ENCODE measurements at places on chromosomes 1 and 21.

DNA sequence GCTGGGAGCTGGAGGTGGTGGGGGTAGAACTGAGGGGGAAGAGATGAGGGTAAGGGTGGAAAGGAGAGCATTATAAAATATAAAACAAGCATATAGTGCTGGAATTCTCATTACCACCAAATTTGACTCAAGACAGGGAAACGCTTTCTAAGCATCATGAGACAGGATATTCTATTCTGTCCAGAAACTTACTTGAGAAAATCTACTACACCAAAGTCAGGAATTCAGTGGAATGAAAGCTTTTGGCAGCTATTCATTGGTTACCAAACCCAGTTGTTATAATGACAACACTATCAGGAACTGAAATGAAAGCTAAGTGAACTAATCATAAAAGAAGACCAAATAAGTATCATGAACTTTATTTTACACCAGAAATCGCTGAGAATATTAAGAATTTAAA is 14.5 kb downstream of the AIDA start:
- no peak for DNase-seq

DNA sequence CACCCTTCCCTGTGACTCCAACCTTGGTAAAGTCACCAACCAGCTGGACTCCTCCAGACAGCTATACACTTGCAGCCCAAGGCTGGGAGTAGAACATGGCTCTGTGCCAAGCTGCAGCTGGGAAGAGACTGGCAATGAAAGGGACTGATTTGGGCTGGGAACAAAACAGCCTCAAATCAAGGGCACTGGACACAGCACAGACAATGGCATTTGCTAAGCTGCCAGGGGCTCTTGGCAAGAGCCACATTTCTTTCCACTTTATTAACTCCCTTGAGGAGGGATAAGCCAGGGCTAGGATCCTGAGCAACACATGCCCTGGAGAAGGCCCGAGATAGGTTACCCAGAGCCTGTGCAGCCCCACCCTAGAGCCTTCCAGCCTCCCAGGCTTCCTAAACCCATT is 12.0 kb downstream of the SYT11 start:
- DNase-seq: no peak

DNA sequence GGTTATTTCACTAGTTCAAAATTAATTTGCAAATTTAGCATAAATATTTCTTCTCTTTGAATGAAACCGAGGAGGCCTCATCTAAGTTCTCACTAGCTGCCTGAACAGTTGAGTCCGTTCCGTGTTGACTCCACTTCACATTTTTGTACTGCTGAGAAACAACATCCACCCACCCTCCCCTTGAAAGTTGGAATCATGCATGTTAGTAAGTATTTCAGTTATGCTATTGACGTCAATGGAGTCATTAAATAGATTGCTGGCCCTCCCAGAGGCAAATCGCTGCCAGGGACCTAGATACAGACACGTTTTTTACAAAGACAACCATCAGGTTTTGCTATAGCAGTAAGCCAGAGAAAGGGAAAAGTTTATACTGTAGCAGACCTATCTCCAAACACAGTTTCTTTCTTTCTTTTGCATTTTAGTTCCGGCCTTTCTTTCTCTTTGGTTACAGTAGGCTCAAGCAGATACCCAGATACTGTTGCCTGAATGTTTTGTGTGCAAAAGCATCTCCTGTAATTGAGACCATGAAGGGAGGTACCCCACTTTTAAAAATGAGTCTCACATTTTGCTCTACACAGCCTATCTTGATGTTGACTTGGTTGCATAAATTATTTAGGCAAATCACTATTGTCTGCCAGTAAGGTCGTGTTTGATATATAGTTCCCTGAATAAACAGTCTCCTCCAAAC is 262.6 kb upstream of the SGIP1 start:
- DNase-seq: peak; percentile 67

- DNase-seq: no peak
Observed at GRCh38 chr1:67997746-67998145, 52.7 kb downstream of the DIRAS3 start.

GRCh38 chr1:205422993-205423642 is 1.3 kb upstream of the LEMD1 start:
- no peak for DNase-seq

- DNase-seq: no peak
Observed at GRCh38 chr1:208068407-208068806, 157.5 kb upstream of the CD34 start.

DNA sequence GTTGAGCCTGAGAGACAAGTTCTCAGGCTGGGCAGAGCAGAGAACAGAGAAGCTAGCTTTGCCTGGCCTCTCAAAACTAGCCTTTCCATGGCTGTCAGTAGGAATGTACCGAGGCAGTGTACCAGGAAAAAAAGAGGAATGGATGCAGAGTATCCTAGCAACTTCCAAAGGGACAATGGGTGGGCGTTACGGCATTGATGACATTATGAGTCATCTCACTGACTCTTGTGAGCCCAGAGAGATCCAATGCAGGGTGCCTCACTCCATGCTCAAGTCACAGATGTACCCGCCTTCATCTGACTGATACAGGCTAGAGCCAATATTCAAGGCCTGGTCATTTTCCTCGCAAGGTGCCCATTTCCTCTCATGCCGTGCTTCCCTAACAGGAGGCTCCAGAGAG is 51.4 kb upstream of the C8B start:
- DNase-seq: no peak

DNA sequence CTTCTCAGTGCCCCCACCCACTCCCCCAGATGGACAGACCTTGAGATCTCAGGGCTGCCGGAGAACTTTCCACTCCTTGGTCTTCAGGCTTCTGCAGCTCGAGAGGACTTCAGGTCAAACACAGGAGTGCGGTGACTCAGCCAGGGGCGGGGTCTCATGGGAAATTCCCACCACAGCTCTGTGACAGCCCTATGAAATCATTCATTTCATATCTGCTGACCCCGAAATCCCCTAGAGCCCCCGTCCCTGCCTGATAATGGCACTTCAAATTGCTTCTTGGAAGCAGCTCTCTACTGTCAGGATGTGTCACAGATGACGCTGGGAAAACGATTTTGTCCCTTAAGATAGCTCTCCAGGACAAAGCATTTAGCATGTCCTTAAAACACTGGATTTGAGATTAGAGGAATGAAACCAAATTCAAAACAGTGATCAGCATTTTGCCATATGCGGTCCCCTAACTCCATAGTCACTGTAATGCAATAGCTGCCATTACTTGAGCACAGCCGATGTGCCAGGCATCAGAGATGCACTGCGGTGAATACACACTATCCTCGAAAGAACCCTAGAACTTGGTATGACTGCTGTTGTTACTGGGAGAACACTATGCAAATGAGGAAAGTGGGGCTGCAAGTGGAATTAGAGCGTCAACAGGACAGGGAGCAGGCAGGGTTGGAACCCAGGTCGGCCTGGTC is at the start of gene TNFRSF9:
TSS of gene TNFRSF9 (minus strand) at position 95 of the 692 bp plus-strand sequence. CDS start 845 bp downstream, outside the sequence.
- DNase-seq: peak; percentile 85

DNA sequence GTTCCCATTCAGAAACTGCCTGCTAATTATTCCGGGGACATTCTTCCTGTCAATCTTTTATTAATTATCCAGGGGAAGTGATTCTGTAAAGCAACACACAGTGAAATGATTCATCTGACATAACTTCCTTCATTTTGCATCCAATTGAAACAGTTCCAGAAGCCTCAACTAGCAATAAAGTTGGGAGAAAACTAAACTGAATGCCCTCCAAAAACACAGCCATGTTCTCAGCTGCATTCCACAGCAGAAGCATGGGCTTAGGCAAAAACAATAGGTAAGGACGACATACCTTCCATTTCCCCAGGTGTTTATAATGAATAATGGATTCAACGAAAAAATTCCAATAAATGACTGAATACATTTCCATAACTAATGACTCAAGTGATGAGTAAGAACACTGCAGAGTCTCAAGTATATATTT is 36.9 kb upstream of the TARBP1 start:
- no peak for DNase-seq

DNA sequence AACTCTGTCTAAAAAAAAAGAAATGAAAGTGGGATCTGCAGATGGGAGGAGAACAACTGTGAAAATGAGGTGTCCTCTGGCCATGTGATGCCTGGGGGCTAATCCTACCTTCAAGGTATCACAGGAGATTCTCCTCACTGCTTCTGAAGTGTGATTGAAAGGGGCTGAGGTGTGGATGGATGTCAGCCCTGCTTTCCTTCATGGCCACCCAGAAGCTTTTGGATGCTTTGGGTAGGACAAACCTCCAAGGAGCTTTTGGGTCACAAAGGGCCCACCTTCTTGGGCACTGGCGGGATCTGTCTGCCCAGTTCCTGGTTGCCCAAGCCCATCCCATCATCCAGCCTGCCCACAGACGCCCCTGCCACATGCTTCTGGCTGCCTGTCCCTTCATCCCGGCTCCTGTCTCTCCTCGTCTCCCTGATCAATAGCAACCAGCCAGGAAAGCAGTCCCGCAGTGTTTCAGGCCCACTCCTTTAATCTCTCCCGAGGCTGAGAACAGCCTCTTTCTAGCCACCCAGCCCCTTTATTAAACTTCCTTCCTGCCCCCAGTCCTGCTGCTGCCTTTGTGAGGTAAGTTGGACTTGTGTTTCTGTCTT is 87.2 kb downstream of the MAN1C1 start:
- no peak for DNase-seq

- no peak for DNase-seq
Observed at GRCh38 chr1:28671254-28671780, 2.7 kb downstream of the GMEB1 start.

DNA sequence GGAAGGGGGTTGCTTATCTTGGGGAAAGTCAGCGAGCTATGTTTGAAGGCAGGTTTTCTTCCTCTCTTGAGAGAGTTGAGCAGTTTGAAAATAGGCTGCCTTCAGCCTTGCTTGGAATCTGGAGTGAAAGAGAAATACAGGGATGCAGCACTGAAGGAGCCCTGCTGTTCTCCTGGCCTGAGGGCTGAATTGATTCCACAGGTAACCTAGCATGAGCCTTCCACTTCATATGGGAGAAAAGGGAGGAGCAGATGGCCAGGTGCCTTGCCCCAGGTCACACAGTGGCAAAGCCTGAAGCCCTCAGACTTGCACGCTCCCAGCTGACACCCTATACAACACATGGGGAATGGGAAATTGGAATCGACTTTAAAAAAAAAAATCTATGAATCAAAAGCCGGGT is 88.0 kb upstream of the WLS start:
- DNase-seq: no peak

- no peak for DNase-seq
Observed at GRCh38 chr1:43973981-43974442, 748 bp upstream of the ATP6V0B start.

- no peak for DNase-seq
Observed at GRCh38 chr1:201310986-201311355, 27.7 kb downstream of the PKP1 start.

DNA sequence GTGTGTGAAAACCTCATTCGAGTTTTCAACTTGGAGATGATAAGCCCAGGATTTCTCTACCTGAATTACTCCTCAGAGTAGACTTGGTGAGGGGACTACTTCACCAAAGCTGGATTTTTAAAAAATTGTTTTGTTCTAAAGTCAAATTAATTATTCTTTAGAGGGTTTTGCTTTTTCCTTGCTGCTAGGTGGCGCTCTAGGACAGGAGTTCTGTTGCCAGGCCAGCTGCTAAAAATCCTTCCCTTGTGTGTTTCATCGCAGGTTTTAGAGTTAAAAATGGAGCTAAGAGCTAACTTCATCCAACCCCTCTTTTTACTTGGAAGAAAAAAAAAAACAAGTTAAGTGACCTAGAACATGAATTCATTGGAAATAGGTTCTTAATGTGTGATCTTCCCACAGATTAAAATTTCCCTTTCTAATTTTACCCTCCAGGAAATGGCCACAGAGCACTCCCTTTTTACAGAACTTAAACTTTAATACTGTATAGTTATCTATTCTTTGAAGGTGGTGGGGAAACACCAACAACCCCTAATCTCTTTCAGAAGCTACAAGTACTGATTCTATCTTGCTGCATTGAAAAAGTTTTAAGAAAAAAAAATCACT is 36.7 kb upstream of the FAM163A start:
- peak; percentile 65 for DNase-seq

GRCh38 chr1:2972879-2973575 is 48.2 kb upstream of the ACTRT2 start:
- no peak for DNase-seq

GRCh38 chr1:39787468-39787867 is 1.2 kb downstream of the BMP8B start:
- DNase-seq: no peak

- DNase-seq: no peak
Observed at GRCh38 chr1:41957568-41957967, 38.8 kb upstream of the HIVEP3 start.

- no peak for DNase-seq
Observed at GRCh38 chr1:89762386-89762778, 58.5 kb upstream of the LRRC8D start.

DNA sequence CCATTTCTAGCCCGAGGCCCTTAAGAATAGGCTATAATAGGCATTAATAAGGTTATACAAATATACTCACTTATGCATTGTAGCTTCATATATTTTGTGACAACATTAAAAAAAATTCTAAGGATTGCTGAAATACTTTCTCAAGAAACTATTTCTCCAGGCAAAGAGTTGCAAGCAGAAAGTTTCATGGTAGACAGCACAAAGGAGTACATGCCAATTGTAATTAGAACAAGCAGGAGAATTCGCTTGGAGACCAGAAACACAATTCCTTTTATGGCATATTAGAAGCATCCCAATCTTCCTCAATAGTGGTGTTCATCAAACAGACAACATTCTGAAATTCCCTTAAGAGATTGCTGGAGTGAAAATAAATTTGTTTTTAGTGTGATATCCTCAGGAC is 122.8 kb downstream of the CRB1 start:
- no peak for DNase-seq

DNA sequence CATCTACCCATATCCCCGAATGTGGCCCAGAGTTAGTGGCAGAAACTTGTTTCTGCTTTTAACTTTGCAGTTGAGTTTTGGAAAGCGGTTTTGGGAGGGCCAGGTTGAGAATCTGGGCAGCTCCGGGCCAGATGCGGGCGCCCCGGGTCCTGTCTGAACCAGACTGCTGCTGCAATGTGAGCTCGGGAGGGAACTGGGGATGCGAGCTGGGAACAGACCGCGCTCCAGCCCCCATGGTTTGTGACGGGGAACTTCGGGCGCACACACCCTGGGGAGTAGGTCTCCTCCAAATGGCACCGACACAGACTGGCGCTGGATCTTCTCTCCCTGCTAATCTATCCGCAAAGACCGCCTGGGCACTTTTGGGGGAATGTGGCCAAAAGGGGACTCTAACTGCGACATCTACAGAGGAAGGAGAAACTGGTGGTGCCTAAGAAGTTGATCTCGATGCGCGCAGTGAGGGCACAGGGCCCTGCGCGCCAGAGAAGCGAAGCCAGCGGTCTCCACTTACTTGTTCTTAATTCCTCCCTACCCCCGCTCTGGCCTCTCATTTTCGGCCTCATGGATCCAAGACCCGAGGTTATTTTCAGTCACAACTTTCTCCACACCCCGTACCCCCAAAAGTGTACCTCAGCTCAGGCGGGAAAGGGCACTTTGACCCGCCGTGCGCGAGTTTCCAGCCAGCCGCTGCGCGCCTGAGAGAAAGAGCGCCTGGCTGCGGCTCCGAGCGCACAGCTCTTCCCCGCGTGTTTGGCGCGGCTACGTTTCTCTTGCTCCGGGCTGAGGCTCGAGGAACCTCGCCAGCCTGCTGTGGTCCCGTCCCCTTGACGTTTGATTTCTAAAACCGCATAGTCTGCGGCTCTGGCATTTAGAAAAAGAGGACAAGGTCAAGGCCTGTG is 411.0 kb upstream of the ESRRG start:
- no peak for DNase-seq

GRCh38 chr1:90973897-90974798 is 47.7 kb downstream of the ZNF644 start:
- DNase-seq: no peak

GRCh38 chr1:108961198-108961597 is 2.1 kb downstream of the CLCC1 start:
- no peak for DNase-seq

- no peak for DNase-seq
Observed at GRCh38 chr1:239844833-239845232, 246.8 kb upstream of the FMN2 start.

- DNase-seq: no peak
Observed at GRCh38 chr1:203038217-203038741, 12.0 kb downstream of the PPFIA4 start.
